Activated T-cell treated with anti-CD3 and anti-CD28 coated beads for 4 hours (primary cell): ENCODE measurements at places on chromosomes 12 and 14.

DNA sequence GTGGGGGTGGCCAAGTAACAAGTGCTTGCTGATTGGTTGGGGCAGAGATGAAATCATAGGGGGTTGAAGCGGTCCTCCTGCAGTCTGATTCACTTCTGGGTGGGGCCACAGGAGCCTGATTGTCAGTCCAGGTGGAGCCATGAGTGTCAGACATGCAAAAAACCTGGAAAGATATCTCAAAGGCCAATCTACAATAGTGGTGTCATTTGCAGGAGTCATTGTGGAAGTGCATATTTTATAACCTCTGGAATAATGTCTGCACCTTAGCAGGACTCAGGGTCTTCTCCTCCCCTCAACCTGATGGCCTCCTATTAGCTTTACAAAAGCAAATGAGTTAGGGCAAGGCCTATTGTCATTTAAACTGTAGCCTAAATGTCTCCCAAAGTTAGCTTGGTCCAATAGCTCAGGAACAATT lies 241.4 kb downstream of the NUAK1 start:
- no peak for DNase-seq

DNA sequence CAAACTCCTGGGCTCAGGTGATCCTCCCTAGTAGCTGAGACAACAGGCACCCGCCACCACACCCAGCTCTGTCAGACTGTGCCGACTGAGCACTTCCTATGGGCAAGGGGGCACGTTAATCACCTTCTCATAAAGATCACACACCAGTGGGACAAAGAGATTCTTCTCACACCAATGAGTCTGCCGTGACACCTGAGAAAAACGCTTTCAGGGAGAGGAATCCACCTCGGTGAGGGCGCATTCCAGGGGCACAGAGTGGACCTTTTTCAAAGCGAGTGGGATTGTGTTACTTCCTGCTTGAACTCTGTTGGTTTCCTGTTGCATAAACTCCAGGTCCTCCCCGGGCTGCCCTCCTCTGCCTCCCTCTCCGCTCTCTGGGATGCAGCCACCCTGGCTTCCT lies 17.5 kb upstream of the SCARB1 start:
- no peak for DNase-seq

DNA sequence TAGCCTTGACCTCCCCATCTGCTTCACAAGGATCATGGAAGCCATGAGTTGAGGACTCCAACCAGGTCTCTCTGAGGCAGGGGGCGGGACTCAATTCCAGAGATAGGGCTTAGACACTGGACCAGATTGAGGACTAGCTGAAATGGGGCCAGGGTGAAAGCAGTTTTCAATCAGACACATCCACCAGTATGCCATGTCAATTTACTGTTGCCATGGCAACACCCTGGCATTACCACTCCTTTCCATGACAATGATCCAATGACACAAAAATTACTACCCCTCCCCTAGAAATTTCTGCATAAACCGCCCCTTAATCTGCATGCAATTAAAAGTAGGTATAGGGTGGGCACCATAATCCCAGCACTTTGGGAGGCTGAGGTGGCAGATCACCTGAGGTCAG lies 18.6 kb upstream of the DCAF5 start:
- DNase-seq, result no peak

DNA sequence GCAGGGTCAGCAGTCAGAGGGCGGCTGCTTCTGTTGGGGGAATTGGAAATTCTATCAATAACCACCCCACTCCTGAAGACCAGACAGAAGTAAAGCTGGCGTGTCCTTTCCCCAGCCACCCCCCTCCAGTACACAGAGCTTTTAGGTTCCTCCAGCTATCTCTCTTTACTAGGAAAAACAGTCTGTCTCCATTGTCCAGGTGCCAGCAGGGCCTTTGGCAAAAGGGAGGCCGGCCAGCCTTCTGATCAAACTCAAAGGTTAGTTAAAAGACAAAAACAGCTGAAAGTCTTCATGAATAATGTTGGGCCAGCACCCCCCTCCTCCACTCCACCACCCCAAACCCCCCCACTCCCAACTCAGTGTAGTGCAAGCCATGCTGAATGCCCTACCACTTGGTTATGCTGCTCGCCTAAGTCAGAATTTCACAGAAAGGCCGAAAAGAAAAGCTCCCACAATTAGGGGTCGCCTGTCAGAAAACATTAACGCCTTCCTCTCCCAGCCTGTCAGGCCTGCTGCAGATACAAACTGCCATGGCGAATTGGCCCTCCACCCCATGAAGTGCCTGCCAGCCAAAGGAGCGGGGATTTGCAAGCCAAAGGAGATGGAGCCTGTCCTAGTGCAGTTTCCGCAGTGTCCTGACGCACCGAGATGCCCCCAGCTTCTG lies 8.9 kb downstream of the ASCL1 start:
- DNase-seq, result no peak

DNA sequence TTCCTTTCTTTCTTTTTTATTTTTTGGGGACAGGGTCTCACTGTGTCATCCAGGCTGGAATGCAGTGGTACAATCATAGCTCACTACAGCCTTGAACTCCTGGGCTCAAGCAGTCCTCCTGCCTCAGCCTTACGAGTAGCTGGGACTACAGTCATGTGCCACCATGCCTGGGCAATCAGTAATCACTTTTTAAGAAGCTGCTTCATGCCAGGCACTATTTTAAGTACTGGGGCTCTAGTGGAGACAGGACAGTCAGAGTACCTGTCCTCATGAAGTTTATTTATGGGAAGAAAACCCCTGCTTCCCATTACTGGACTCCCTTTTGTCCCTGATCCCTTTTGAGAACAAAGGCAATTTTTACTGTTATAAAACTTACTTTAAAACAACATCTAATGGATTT lies 124.0 kb upstream of the NPAS3 start:
- no peak for DNase-seq

DNA sequence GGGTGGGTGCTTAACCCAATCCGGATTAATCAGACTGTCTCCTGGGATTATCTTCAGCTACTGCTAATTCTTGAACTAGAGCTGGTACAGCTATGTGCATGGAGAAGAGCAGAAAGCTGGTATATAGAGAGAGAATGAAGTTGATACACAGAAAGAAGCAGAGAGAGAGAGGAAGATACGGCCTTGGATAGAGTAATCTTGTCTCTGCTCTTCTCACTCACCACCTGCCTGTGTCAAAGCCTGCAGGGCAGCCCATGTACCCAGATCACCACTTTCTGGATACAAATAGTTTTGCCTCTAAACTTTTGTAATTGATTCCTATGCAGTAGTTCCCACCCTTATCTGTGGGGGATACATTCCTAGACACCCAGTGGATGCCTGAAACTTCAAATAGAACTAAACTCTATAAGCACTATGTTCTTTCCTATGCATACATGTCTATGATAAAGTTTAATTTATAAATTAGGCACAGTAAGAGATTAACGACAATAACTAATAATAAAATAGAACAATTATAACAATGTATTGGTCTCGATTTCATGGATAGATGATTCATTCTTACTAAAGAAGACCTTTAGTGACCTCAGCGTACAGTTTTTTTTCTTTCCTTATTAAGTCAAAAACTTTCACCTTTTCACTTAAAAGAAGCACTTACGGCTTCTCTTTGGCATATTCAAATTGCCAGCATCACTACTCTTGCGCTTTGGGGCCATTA lies 45.5 kb downstream of the YEATS4 start:
- no peak for DNase-seq

- DNase-seq, result no peak
Observed at GRCh38 chr12:15488481-15488880, 166.2 kb downstream of the PTPRO start.

GRCh38 chr12:113414519-113415038 lies 7.6 kb upstream of the SDSL start:
- no peak for DNase-seq

- no peak for DNase-seq
Observed at GRCh38 chr12:53290661-53291060, 4.7 kb upstream of the PFDN5 start.
